ENCODE measurements at places on chromosomes 3 and 15. TPM values are rescaled to one million over a fixed set of nuclear protein-coding genes. Genes with fewer than 3 reads are reported as not detected.

DNA sequence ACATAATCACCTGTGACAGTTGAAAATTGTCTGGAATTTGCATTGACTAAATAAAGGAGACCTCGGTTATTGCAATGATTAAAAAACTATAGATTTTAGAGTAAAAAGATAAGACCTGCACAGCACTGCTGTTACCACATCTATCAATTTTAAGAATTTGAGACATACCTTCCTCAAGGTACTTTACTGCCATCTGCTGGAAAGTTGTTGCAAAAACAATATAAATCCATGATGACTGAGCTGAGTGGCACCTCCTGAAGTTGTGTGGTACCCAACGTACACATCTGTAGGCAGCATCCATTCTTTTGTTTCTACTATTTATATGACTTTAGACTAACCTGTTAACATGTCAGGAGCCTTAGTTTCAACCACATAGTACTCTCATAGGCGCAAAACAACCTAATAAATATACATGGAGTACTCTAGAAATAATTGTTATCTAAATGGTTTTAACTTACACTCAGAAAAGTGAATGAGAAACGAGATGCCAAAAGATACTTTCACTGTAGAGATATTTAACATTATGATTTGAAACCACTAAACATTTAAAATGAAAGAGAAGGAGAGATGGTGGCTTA, 106.7 kb downstream of the GHSR start:
- peaks cover 12% of the 10 kb centered on the region for H3K36me3 ChIP-seq
- H3K27ac ChIP-seq = no peak overlapping the region
- DNase-seq = no peak
- H3K27me3 ChIP-seq = no peaks in the 10 kb centered on the region
- no peak overlapping the region for H3K4me3 ChIP-seq
- H3K4me1 ChIP-seq = no peaks in the 10 kb centered on the region

- no peak overlapping the region for H3K27ac ChIP-seq
- no peak overlapping the region for H3K4me3 ChIP-seq
- H3K27me3 ChIP-seq = no peaks in the 10 kb centered on the region
- no peak for DNase-seq
- no peaks in the 10 kb centered on the region for H3K4me1 ChIP-seq
Measured at GRCh38 chr3:73319179-73319769, 257.8 kb downstream of the EBLN2 start.

KIF23 gene
- total RNA-seq = 2.1 TPM

FBXW12 gene
- total RNA-seq = not detected

BSN gene
- total RNA-seq = 1.0 TPM

TEX55 gene
- not detected for total RNA-seq

RUBCN gene
- total RNA-seq = 42.5 TPM

BFSP2 gene
- total RNA-seq = not detected

MNS1 gene
- total RNA-seq = 0.81 TPM

DNA sequence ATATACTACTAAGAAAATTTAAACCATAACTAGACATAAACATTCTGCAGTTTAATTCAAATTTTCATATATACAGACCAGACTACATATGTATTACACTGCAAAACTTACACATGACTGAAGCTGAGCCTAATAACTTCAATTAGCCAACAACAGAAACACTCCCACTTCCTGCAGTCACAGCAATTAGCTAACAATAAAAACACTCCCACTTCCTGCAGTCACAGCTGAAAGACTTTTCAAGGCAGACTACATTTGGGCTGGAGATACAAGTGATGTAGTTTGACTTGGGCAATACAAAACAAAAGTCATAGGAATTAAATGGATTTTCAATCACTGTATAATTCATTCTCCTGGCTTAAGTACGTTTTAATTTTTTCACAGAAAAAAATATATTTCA, 10.3 kb downstream of the TM2D3 start:
- peak; percentile 20 for DNase-seq
- H3K4me3 ChIP-seq = no peak overlapping the region
- no peak overlapping the region for H3K27ac ChIP-seq
- H3K36me3 ChIP-seq = peaks cover 74% of the 10 kb centered on the region
- H3K27me3 ChIP-seq = no peaks in the 10 kb centered on the region
- peaks cover 5% of the 10 kb centered on the region for H3K4me1 ChIP-seq

COL8A1 gene
- total RNA-seq = 26.0 TPM

MYRIP gene
- 0.95 TPM for total RNA-seq

EIF2A gene
- total RNA-seq = 98.4 TPM

ABTB1 gene
- total RNA-seq = 39.3 TPM

DNA sequence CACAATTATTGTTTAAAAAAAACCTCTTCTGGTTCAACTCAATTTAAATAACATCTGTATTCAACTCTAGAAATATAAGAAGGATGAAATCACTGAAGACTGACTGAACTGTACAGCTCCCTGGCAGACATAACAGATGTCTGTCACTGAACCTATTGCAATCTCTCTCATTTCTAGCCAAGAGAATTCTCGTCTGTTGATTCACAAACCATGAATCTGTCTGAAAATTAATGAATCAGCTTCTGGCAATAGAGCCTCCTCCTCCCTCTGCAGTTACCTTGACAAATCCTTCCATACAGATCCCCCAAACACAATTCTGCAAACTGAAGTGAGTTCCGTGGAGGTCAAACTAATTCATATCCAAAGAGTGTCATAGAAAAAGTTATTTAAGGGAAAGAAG, 561.4 kb downstream of the PYDC2 start:
- H3K27ac ChIP-seq = no peak overlapping the region
- no peak for DNase-seq
- H3K36me3 ChIP-seq = no peaks in the 10 kb centered on the region
- H3K4me3 ChIP-seq = no peak overlapping the region
- H3K4me1 ChIP-seq = no peaks in the 10 kb centered on the region
- no peaks in the 10 kb centered on the region for H3K27me3 ChIP-seq

- no peaks in the 10 kb centered on the region for H3K27me3 ChIP-seq
- no peaks in the 10 kb centered on the region for H3K36me3 ChIP-seq
- no peak for DNase-seq
Measured at GRCh38 chr3:77362936-77363335, 323.0 kb downstream of the ROBO2 start.

TMEM43 gene
- 84.8 TPM for total RNA-seq

- no peaks in the 10 kb centered on the region for H3K27me3 ChIP-seq
- no peaks in the 10 kb centered on the region for H3K4me1 ChIP-seq
- no peak for DNase-seq
- no peak overlapping the region for H3K27ac ChIP-seq
- H3K4me3 ChIP-seq = no peak overlapping the region
Measured at GRCh38 chr15:80659375-80659774, 35.7 kb upstream of the ABHD17C start.

DNA sequence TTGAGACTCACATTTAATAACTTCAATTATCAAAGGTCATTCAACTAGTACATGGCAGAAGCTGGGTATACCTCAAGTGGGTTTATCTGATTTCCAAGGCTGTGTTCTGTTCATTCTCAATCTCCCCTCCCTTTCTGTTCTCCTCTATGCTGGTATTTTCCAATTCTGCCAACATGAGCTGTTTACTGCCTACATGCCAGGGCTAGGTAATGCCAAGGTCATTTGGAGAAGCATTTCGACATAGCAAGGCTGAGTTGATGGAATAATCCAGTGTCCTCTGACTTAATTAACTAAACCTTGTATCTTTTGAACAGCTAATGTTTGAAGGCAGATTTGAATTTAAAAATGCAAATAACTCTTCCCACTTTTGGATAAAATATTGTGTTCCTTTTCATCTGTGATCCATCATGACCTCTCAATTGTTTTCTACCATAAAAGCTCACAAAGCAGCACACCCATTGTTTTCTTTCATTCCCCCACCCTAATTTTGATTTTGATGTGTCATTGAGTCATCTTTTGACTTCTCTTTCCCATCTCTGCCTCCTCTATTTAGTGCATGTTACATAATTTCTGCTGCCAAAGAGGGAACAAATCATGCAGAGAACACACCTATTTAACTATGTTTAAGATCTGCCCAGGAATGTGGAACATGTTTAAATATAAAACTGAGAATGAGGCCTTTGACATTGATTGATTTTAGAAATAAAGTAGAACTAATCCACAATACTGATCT, 308.8 kb upstream of the NR2E3 start:
- peak overlapping the region; percentile 65 for H3K27ac ChIP-seq
- H3K4me3 ChIP-seq = no peak overlapping the region
- H3K4me1 ChIP-seq = peaks cover 11% of the 10 kb centered on the region

ACVR2B gene
- total RNA-seq = 6.2 TPM

DAG1 gene
- total RNA-seq = 136 TPM

DNA sequence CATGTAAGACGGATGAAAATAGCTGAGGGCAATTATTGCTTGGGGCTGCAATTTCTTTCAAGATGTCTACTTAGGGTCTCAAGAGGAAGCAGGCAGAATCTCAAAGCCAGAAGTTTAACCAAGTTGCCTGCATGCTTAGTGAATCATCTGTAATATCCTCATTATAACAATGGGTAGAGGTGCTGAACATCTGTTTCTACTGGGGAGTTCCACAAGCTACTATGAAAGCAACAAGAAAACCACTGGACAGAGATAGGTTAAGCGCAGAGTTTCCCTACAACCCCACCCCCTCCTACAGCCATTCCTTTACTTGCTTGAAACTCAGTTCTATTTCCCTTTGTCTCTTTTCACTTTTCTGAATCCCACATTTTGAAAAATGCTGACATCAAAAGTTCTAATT, 759.4 kb upstream of the GBE1 start:
- H3K4me1 ChIP-seq = no peaks in the 10 kb centered on the region
- no peak overlapping the region for H3K27ac ChIP-seq
- H3K36me3 ChIP-seq = no peaks in the 10 kb centered on the region
- DNase-seq = no peak
- no peak overlapping the region for H3K4me3 ChIP-seq

DNA sequence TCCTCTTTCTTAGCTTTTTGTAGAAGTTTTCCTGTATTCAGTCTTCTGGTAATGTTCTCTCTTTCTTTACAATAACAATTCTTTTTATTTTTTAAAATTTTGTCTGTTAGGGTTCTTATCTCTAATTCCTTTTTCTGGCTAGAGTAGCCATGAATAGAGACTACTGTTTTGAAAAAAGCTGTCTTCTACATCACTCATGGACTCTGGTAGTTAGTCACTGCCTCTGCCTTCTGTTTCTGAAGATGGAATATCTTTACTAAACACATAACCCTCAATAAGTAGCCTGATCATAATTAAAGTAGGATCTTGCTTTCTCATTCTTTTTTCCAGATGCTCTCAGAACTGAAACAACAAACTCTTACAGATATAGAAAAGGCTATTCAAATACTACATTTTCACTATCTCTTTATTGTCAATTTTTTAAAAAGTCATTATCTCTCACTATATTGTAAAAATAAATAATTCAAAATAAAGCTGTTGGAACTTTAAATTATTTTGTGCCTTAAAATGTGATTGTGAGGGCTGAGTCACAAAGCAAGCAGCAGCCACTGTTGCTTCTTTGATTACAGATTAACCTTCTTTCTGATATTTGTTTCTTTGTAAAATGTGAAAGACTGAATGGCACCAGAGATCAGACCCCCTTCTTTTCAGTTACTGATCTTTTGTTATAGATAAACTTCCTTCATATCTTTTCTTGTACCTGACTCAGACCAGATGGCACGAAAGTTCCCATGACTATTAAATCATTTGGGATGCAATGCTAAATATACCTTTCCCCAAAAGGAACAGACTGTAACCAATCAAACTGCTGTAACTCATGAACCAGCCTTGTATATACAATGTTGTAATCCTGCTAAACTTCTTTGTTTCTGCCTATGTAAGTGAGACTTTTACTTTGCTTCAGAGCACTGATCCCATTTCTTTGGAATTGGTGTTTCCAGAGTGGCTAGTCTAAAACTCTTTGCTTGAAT, 1159.5 kb downstream of the IGSF11 start:
- no peaks in the 10 kb centered on the region for H3K27me3 ChIP-seq
- H3K4me3 ChIP-seq = no peak overlapping the region
- H3K36me3 ChIP-seq = no peaks in the 10 kb centered on the region
- H3K27ac ChIP-seq = no peak overlapping the region
- no peaks in the 10 kb centered on the region for H3K4me1 ChIP-seq
- DNase-seq = no peak

PAQR9 gene
- total RNA-seq = 12.9 TPM

TRIM59 gene
- total RNA-seq = 0.21 TPM

LOXL1 gene
- total RNA-seq = 79.5 TPM

- no peaks in the 10 kb centered on the region for H3K36me3 ChIP-seq
- no peak for DNase-seq
- no peaks in the 10 kb centered on the region for H3K27me3 ChIP-seq
- H3K4me3 ChIP-seq = peak overlapping the region; percentile 50
- H3K4me1 ChIP-seq = no peaks in the 10 kb centered on the region
- H3K27ac ChIP-seq = no peak overlapping the region
Measured at GRCh38 chr15:33194237-33194636, 277 bp downstream of the FMN1 start.

DNA sequence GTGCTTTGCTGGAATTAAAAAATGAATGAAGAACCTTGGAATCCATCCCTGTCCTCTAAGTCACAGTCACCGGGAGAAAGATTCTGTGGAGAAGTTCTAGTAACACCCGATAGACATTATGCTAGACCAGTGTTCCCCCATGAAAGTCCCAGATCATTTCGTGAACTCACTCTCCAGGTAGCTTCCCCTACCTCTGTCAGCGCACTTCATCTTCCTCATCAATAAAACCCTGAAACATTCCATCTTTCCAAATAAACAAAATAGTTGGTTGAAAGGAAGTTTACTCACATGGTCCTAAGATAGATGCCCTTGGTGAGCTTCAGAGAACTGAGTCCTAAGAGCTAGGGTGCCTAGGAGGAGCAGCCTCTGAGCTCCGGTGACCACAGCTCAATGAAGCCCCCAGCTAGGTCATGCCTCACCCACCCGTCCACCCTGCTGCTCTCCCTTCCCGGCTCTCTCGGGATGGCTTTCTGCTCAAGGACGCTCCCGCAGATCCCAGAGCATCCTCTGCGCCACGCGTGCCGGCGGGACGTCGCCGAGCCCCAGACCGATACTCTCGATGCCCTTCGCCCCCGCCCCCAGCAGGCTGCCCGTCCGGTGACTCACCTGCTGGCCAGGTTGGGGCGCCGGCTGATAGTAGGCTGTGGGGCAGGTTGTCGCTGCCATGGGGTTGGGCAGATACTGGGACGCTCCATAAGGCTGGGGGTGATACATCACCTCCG, 776 bp downstream of the VGLL3 start:
- H3K27me3 ChIP-seq = peaks cover 18% of the 10 kb centered on the region
- H3K36me3 ChIP-seq = no peaks in the 10 kb centered on the region
- peak overlapping the region; percentile 52 for H3K27ac ChIP-seq
- H3K4me3 ChIP-seq = peak overlapping the region; percentile 46

GRCh38 chr3:52213005-52213404, 12.4 kb downstream of the TLR9 start:
- H3K27me3 ChIP-seq = no peaks in the 10 kb centered on the region
- peaks cover 42% of the 10 kb centered on the region for H3K4me1 ChIP-seq
- H3K27ac ChIP-seq = no peak overlapping the region
- H3K4me3 ChIP-seq = no peak overlapping the region
- H3K36me3 ChIP-seq = peaks cover 80% of the 10 kb centered on the region
- no peak for DNase-seq

- no peak overlapping the region for H3K27ac ChIP-seq
- no peaks in the 10 kb centered on the region for H3K27me3 ChIP-seq
- H3K4me3 ChIP-seq = no peak overlapping the region
- peaks cover 4% of the 10 kb centered on the region for H3K4me1 ChIP-seq
Measured at GRCh38 chr15:49817100-49817499, 196.3 kb downstream of the DTWD1 start.
